GM23248 (cell line): ENCODE measurements at places on chromosomes 1 and 21. TPM values are rescaled to one million over a fixed set of nuclear protein-coding genes. Genes with fewer than 3 reads are reported as not detected.
A peak's percentile ranks its signal among the peaks of the same experiment; 100 is the strongest.

INTS7 gene
- total RNA-seq = 9.6 and 12.1 TPM in 2 replicates

CTTNBP2NL gene
- total RNA-seq = 19.2 and 24.3 TPM in 2 replicates

CD247 gene
- total RNA-seq = not detected in 2 replicates

WNT9A gene
- 2.1 TPM in 2 replicates for total RNA-seq

S100A14 gene
- 2.1 TPM in 1 of 2 replicates, not detected in the other for total RNA-seq

HTR6 gene
- not detected in 2 replicates for total RNA-seq

SHCBP1L gene
- not detected in 2 replicates for total RNA-seq

KCNK2 gene
- total RNA-seq = 133 and 145 TPM in 2 replicates

LCE2A gene
- 9.9 and 12.1 TPM in 2 replicates for total RNA-seq

TESK2 gene
- 1.1 and 1.3 TPM in 2 replicates for total RNA-seq

DNA sequence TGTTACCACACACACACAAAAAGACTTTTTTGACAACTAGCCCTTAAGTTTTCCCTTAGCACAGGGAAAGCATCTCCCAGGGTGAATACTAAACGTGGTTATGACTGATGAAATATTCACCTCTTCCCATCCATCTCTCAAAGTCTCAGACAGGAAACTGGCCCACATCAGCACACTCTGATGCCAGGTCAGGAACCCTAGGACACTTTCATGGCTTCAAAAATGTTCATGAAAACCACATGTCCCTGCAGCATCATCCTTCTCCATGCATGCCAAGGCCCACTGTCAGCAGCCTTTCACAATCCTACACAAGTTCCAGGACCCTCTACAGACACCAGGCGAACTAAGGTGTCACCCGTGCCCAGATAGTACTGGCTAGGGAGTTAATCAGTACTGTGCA, 68.7 kb downstream of the DNTTIP2 start:
- H3K4me3 ChIP-seq = no peak overlapping the region
- no peaks in the 10 kb centered on the region for H3K27me3 ChIP-seq
- peak overlapping the region; percentile 65 for H3K27ac ChIP-seq
- no peaks in the 10 kb centered on the region for H3K36me3 ChIP-seq
- DNase-seq = peak; percentile 77
- H3K4me1 ChIP-seq = peaks cover 67% of the 10 kb centered on the region

DNA sequence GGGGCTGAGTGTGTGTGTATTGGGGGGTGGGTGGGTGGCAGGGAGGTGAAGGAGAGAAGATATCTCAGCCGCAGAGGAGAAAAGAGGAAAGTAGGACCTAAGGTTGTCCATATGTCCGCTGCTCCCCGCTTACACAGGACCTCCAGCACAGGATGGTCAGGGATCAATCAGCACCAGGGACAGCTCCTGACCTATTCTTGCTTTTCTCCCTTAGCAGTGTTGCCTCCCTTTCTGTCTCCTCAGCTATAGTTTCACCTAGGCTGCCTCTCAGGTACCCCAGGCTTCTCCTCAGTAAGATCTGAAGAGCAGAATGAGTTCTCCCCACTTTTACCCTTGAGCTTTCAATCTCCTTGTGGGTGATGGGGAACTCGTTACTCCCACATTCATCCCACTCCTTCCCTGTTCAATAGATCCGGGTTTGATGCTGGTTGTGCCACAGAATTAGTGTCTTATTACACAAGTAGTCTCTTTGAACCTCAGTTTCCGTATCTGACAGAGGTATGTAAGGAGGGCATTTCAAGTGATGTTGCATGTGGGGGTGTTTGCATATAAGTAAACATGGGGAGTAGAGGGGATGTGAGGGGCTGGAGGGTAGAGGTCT, 1.4 kb upstream of the DPH2 start:
- H3K36me3 ChIP-seq = no peaks in the 10 kb centered on the region
- peak; percentile 51 for DNase-seq
- H3K4me3 ChIP-seq = no peak overlapping the region
- H3K27ac ChIP-seq = no peak overlapping the region
- peaks cover 7% of the 10 kb centered on the region; the same call in 1 of the 2 replicates for H3K4me1 ChIP-seq
- no peaks in the 10 kb centered on the region for H3K27me3 ChIP-seq

DNA sequence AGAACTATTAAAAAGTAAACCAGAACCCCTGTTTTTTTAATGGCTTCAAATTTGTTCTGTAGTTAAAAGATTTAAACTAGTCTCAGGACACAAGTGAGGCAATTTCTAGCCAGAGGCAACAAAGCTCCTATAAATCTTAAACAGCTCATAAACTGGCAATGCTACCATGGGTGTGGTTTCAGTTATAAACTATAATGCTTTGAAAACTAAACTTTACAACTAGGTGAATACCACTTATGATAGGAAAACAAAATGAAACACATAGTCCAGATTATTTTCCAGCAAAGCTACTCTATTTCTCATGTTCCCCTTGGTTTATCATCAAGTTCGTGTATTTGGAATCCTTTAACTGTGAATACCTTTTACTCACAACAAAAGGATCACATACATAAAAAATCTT, 282.5 kb downstream of the VAV3 start:
- peak; percentile 61 for DNase-seq
- no peaks in the 10 kb centered on the region for H3K27me3 ChIP-seq
- peaks cover 14% of the 10 kb centered on the region for H3K4me1 ChIP-seq
- no peak overlapping the region; the same call in 1 of the 2 replicates for H3K27ac ChIP-seq

GRCh38 chr21:42942244-42942643, 16.8 kb upstream of the ERVH48-1 start:
- no peak overlapping the region for H3K27ac ChIP-seq
- H3K27me3 ChIP-seq = no peaks in the 10 kb centered on the region
- no peak overlapping the region for H3K4me3 ChIP-seq
- no peaks in the 10 kb centered on the region for H3K36me3 ChIP-seq

DNA sequence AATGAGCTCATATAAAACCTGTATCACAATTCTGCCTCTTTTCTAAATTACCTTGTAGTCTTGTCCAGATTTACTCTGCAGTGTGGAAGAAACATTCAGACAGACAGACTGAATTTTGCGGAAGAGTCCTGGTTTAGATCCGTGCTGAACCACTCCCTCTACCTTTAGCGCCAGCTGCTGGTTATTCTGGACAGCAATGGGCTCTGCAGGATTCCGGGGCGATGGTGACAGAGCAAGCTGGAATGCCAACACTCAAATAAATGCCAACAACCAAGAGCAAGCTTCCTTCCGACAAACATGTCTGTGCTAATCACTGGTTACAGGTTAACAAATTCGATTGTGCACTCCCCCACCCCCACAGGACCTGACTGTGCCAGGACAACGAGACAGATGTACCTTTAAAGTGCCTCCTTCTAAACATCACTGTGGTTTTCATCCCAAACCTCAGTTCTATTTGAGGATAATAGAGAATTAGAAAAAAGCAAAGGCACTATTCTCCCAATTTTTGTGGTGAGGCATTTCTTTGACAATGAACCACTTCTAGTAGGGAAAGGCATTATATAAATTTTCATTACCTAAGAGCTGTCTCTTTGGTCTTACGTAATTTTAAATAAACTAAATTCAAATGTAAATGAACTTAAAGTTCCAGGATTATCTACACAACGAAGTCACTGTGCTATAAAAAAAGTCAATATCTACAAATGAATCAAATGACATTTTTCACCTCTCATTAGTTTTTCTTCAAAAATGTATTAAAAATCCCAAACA, 90.4 kb downstream of the INTS7 start:
- no peak for DNase-seq
- H3K4me3 ChIP-seq = no peak overlapping the region

DNA sequence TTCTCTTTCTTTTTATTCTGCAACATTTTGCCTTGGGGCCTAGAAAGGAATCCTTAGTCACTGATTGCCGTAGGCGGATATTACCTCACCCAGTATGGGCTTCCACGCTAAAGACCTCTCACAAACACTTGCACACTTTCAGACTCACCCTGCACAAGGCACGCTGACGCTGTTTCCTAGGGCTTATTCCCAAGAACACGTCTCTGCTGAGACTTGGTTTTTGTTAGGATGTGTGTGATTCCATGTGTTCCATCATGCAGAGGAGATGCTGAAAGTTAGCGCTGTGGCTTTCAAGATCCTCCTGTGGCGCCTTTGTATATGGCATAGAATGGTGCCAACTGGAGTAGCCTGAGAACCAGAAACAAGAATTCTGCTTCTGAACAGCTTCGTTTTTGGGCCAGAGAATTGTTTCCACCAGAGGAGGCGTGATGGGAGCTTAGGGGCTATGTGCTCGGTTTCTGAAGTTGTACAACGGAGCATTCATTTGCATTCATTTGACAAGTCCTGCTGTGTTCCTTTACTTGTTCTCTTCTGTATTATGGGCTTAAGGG, 297.0 kb downstream of the DISC1 start:
- peaks cover 4% of the 10 kb centered on the region; the same call in 1 of the 2 replicates for H3K4me1 ChIP-seq
- peak; percentile 37 for DNase-seq
- H3K36me3 ChIP-seq = no peaks in the 10 kb centered on the region
- no peak overlapping the region for H3K27ac ChIP-seq
- no peaks in the 10 kb centered on the region for H3K27me3 ChIP-seq

- H3K27me3 ChIP-seq = no peaks in the 10 kb centered on the region
- peaks cover 31% of the 10 kb centered on the region for H3K36me3 ChIP-seq
- H3K27ac ChIP-seq = peak overlapping the region; percentile 93
- peak; percentile 98 for DNase-seq
- peak overlapping the region; percentile 94 for H3K4me3 ChIP-seq
Observed at GRCh38 chr1:234602334-234603220, 7.4 kb downstream of the IRF2BP2 start.

GRCh38 chr1:117122330-117123025, 929 bp upstream of the TRIM45 start:
- H3K4me3 ChIP-seq = peak overlapping the region; percentile 81
- no peaks in the 10 kb centered on the region for H3K4me1 ChIP-seq
- no peaks in the 10 kb centered on the region for H3K36me3 ChIP-seq
- H3K27ac ChIP-seq = no peak overlapping the region
- no peaks in the 10 kb centered on the region for H3K27me3 ChIP-seq

DNA sequence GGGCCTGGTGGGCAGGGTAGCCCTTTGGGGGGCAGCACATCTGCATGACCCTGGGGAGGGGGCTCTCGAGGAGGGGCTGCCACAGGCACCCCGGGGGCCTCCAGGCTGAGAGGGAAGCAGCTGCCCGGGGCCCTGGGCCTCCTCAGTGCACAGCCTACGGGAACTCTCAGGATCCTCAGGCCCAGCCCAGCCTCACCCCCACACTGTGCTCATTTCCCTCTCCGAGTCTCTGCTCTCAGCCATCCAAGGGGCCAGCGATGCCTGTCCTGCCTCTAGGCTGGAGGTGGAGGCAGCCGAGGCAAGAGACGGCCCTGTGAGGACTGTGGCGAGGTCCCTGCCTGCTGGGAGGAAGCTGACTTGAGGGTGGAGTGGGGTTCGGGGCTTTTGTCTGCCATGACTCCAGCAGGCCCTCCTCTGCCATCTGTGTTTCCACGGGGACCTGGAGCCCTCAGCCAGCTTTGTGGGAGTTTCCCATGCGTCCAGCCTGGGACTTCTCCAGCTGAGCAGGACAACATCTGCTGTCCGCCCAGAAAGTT, 7.2 kb upstream of the PLEKHG5 start:
- H3K4me3 ChIP-seq = no peak overlapping the region
- H3K36me3 ChIP-seq = no peaks in the 10 kb centered on the region
- no peaks in the 10 kb centered on the region for H3K4me1 ChIP-seq
- no peak overlapping the region for H3K27ac ChIP-seq

GRCh38 chr1:78237364-78237916, 191.7 kb downstream of the GIPC2 start:
- no peaks in the 10 kb centered on the region for H3K36me3 ChIP-seq
- H3K4me1 ChIP-seq = 0 out of 2 replicates have a peak, but pooled peaks cover 7% of the 10 kb centered on the region
- no peak overlapping the region for H3K4me3 ChIP-seq
- H3K27me3 ChIP-seq = no peaks in the 10 kb centered on the region; the same call in 1 of the 2 replicates
- H3K27ac ChIP-seq = no peak overlapping the region
